ENCODE measurements at places on chromosomes 4 and X. TPM values are rescaled to one million over a fixed set of nuclear protein-coding genes. Genes with fewer than 3 reads are reported as not detected.

- DNase-seq, result peak; percentile 95
Measured at GRCh38 chr4:47525154-47525819, 40.2 kb downstream of the ATP10D start.

DNA sequence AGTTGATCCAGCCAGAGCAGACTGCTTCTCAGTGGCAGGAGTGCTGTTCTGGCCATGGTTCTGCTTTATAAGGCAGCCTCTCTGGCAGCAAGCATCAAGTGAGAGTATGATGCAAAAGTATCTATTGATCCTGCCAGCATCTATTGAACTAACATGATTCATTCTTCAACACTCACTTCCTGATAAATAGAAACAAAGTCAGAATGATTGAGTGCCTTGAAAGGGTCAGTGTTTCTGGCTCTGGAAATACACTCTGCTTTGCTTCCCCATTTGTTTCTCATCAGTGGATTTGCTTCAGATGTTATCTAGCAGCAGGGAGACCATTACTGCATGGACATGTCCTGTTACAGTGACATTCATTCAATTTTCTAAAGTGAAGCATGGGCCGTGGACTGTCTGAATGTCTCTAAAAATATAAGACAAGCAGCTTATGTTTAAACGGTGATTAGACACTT lies 66.2 kb upstream of the FRAS1 start:
- DNase-seq, result no peak

- DNase-seq, result peak; percentile 41
Measured at GRCh38 chrX:16589211-16589610, 60.7 kb upstream of the S100G start.

Gene ADAMTS3
- total RNA-seq, result 3.0 TPM

GRCh38 chrX:110001740-110002299 lies 1.1 kb upstream of the TMEM164 start:
- no peak for DNase-seq

- DNase-seq, result no peak
Measured at GRCh38 chrX:29196501-29196900, 609.3 kb downstream of the IL1RAPL1 start.

DNA sequence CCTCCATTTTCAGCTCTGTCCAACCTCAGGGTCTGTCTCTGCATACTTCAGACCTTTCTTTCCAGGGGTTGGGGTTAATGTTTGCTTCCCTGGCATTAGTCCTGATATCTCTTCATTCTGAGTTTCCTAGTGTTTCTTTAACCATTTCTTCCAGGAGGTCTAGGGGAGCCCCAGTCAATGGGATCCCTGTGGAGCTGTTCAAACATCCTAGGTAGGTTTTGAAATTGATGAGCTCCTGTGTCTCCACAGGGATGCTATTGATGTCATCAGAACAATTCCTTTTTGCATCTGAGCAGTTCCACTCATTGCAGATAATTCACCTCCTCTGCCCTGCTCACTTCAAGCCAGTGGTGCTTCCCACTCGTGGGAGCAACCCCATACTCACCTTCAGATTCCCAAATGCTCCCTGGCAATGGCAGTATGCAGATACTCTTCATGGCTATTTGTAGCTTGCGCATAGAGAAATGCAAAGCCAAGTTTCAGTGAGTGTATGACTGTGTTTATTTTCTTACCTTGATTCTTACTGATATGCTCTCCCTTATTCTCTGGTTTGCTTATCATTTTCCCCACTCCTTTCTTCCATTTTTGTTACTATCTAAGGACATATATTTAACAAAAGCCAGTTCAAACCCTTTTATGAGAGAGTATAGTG lies 33.7 kb upstream of the LIMCH1 start:
- no peak for DNase-seq

Gene RNF175
- total RNA-seq, result not detected

- DNase-seq, result peak; percentile 84
Measured at GRCh38 chr4:101020956-101021355, 326.4 kb downstream of the PPP3CA start.

GRCh38 chrX:151085207-151085606 lies 91.2 kb upstream of the GPR50 start:
- DNase-seq, result no peak

DNA sequence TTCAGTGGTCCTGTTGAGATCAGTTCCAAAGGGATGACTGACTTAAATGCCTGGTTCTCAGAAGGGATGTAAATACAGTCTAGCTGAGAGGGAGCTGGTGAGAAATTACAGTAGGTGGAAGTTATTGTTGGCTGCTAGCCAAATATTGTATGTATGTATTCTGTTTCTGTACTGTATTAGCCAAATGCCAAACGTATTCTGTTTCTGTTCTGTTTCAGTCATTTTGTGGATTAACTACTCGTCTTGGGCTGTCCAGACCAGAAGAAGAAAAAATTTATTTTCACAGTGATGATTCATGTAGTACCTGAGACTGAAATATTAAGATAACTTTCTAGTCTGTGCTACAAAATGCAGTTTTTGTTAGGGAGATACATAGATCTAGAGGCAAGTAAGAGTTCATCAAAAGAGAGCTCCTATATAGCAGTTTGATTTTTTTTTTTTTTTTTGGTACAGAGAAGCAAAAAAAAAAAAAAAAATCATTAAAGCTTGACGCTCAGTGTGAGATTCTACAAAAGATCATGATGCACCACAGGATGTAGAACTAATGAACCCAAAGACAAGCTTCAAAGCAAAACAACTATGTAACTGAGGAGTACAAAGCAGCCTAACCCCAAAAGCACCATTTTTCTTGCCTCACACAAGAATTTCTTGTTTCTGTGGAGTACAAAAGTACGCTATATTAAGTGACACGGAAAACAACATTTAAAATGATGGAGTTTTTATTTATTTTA lies 54.8 kb downstream of the CASP6 start:
- DNase-seq, result no peak

Gene TRIM60
- total RNA-seq, result 0.32 TPM

DNA sequence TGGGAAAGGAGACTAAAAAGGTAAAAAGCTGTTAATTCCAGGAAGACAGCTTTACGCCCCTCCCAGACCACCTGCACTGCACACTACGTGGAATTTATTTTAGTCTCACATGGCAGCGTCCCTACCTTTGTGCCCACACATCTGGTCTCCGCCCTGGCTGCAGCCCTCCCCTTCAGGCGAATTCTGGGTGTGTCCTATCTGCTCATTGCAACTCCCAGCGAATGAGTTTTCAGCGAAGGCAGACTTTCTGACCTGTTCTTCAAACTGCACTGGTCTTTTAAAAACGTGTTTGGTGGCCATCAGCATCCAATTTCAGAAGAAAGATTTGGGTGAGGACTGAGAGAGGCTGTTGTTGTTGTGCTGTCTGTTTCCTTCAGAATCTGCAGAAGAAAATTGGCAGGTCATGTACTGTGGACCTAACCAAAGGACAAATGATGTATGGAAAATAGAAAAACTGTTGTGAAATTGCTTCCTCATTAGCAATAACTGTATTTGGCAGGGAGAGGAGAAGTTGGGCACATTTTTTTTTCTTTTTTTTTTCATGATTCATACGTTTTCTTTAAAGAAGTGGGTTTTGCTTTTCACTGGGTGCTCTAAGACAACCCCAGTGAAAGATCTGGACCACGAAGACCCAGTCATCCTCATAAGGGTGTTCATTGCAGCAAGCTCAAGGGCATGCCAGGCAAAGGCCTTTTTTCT lies 4.2 kb downstream of the TLR8 start:
- no peak for DNase-seq

GRCh38 chr4:128686810-128687209 lies 122.7 kb upstream of the JADE1 start:
- DNase-seq, result no peak

Gene GAGE1
- total RNA-seq, result not detected

Gene FGF13
- total RNA-seq, result not detected

DNA sequence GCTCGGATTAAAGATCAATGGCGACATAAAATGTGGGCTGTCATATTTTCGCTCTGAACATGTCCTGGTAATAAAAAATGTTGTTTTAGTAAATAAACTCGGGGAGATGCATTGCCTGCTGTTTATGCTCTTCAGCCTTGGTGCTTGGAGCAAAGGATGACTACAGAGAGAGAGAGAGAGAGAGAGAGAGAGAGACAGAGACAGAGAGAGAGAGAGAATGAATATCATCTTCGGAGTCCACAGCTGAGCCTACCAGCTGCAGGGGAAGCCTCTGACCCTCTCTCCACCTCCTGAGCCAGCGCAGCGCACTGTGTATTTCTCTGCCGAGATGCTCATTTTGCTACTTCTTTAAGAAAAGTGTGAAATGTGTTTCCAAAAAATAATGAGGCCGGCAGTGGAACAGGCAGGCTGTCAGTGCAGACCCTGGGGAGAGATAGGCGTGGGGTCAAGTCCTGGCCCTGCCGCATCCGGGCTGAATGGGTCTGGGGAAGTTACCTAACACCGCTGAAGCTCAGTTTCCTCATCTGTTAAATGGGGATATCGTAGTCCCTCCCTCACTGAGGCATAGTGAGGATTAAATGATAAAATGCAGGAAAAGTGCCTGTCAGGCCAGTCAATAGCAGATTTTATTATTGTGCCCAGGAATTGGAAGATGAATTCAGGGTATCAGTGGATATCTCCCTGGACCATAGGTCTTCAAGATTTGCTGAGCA lies 58.5 kb upstream of the LGI2 start:
- DNase-seq, result no peak

- DNase-seq, result no peak
Measured at GRCh38 chr4:128983771-128984485, 109.4 kb downstream of the SCLT1 start.

Gene ZBTB33
- total RNA-seq, result 12.9 TPM

Gene LRIT3
- total RNA-seq, result under 0.01 TPM

GRCh38 chr4:70754990-70755688 lies 33.4 kb downstream of the RUFY3 start:
- DNase-seq, result no peak

DNA sequence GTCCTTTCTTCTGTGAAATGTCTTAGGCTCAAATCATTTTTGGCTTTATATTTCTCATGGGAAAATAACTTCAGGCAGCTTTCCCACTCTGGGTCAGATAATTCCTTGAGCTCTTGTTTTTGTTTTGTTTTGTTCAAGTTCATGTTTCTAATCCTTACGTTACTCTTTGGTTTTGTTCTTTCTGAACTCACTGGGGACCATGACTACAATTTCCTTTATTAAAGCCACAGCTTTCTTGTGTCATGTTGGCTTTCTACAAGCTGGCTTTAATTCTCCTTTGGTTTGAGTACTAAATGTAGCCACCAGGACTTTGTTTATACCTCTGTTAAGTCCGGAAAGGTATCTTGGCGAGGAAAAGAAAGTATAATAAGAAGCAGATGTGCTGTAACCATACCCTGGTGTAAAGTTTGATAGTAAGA lies 30.8 kb upstream of the ANXA3 start:
- DNase-seq, result peak; percentile 47

DNA sequence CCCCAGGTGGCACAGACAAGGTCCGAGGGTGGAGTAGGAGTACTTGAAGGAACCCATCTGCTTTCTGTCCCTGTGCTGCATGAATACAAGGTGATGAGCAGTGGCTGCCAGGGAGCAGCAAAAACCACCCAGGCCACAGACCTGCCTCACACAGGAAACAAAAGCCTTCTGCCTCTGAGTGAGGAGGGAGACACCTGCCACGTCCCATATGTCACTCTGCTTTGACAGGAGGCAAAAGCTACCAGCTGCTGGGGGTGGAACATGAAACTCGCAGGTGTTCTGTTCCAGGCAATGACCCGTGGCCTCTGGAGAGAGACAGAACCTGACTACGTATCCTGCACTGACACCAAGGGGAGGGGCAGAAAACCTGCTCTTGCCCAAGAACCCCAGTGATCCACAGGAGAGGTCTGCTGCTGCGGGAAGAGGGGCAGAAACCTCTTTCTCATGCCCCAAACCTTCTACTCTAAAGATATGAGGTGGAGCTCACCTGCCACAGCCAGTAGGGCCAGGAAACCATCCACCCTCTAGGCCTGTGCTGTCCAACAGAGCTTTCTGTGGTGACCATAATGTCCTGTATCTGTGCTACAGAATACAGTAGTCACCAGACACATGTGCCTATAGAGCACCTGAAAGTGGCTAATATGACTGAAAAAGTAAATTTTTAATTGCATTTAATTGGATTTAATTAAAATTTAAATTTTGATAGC lies 172.9 kb downstream of the PRDM5 start:
- DNase-seq, result no peak

Gene NRK
- total RNA-seq, result 4.7 TPM

DNA sequence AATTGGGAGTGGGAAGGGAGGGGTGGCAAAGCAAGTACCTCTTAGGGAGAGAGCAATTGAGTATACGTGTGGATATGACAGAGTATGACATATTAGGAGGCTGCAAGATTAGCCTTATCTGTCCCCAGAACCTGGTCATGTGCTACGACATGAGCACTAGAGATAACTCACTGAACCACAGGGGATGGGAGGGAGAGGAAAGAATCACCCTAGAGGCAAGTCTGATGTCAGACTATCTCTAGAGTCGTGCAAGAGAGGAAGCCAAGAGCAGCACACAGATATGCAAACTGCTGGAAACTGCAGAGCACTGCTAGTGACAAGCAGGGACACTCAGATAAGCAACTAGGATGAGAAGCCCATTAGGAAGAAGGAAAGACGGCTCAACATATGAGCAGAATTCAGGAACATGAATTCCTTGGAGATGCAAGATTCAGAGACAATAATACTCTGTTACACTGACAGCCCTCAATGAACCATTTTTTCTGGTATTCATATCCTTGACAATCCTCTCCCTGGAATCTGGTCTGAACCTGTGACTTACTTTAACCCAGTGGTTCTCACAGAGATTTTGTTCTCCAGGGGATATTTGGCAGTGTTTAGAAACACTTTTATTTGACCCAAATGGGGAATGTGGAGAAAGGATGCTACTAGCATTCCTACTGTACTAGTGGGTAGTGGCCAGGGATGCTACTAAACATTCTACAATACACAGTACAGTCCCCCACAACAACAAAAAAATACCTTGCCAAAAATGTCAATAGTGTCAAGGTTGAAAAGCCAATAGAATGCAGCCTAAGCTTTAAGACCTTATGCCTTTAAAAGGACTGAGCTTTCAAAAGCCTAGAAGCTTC lies 84.0 kb upstream of the BMP2K start:
- peak; percentile 34 for DNase-seq

Gene MAGEB18
- total RNA-seq, result not detected

DNA sequence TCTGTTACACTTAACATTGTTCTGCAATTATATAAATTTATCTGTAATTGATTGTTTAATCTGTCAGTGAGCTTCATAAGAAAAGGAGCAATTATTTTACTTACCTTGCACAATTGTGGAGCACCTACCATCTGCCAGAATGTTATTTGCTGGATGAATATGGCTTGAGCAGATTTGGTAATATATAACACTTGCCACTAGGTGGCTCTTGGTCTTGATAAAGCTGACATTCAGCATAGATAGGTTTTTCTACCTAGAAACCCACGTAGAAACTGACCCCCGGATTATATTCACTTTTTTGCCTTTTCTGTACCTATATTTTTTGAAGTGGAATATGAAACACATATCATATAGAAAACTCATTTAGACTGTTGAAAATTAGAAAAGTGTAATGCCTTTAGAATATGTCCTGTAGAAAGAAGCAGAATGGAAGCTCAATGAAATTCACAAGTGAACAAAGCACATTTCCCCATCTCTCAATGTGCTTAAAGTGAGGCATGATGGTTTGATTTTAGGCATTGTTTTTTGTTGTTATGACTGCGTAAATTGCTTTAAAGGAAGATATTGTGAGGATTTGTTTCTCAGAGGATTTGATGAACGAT lies 9.5 kb downstream of the RBPJ start:
- DNase-seq, result peak; percentile 70

Gene ARHGAP36
- not detected for total RNA-seq

Gene TMSB15A
- 1.7 TPM for total RNA-seq

GRCh38 chr4:139154952-139155557 lies 22.0 kb downstream of the ELF2 start:
- DNase-seq, result no peak

Data from fibroblast of villous mesenchyme (primary cell).